ENCODE measurements at places on chromosomes 2 and 18. TPM values are rescaled to one million over a fixed set of nuclear protein-coding genes. Genes with fewer than 3 reads are reported as not detected.

GRCh38 chr18:37537868-37538525 lies 27.6 kb downstream of the CELF4 start:
- DNase-seq = peak; percentile 77

GRCh38 chr2:134586326-134586965 lies 132.4 kb downstream of the TMEM163 start:
- DNase-seq = no peak

Gene TNFAIP6
- total RNA-seq = 5.1 TPM

DNA sequence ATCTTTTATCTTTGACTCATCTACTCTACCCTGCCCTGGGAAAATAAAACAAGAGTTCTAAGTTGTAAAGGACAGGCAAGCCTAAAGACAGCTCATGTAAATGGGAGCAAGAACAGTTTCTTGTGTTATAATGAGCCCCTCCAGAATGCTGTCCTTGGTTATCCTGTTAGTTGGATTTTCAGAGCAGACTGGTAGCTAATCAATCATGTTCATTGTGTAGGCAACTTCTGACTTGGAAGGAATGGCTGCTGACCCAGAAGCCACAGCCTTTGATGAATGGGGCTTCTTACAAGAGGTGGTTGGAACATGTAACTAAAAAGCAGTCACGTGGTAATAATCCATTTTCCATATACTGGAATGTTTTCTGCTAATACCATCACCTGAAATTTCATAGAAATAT lies 254.2 kb downstream of the AGPS start:
- no peak for DNase-seq

GRCh38 chr2:49979421-49979820 lies 825.1 kb upstream of the FSHR start:
- DNase-seq = no peak

Gene MFSD2B
- 0.41 TPM for total RNA-seq

GRCh38 chr2:183224948-183225347 lies 100.7 kb downstream of the NUP35 start:
- no peak for DNase-seq

DNA sequence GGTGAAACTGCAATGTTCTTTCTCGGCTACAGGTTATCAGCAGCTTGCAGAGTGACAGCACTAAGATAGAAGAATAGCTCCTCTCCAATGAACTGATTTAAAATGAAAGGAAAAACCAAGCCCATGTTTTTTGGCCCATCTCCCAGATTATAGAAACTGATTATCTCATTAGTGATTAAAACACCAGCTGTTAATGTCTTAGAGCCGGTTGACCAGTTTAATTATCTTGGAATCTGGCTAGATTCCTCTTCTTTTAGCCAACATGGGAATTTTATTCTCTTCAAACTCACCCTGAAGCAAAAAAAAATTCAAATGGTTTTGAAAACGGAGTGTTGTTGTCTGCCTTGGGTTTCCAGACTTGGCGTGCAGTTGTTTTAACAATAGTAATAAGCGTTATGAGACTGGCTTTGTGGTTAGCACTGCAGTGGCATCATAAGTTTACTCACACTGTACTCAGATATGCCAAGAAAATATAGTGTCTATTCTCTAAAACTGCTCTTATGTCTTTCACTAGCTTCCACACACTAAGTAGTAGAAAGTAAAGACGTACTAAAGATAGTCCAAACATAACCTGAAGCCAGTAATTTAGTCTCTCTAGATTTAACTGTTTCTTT lies 665.3 kb downstream of the STK39 start:
- no peak for DNase-seq
